ENCODE measurements at places on chromosomes 7 and 10. TPM values are rescaled to one million over a fixed set of nuclear protein-coding genes. Genes with fewer than 3 reads are reported as not detected.

DNA sequence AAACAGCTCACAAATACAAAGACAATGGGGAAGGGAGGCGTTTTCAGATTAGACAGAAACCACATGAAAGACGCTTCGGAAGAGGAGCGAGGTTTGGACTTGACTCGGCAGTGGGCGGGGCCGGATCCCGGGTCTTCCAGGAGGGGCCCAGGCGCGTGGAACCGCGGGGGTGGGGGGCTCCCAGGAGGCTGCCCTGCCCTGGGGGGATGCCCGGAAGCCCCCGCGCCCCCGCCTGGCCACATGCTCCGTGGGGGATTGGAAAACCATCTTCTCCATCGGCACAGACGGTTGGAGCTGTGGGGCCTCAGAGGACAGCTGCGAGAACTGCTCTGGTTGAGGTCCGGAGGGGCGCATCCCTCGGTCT is 186.0 kb upstream of the SHH start:
- peaks cover 17% of the 10 kb centered on the region for H3K27me3 ChIP-seq
- H3K4me3 ChIP-seq = no peak overlapping the region
- no peaks in the 10 kb centered on the region for H3K4me1 ChIP-seq
- peak; percentile 70 for DNase-seq

GRCh38 chr10:130218181-130218641 is 82.0 kb downstream of the GLRX3 start:
- no peaks in the 10 kb centered on the region for H3K27me3 ChIP-seq
- peak; percentile 49 for DNase-seq
- no peak overlapping the region for H3K4me3 ChIP-seq
- no peaks in the 10 kb centered on the region for H3K4me1 ChIP-seq
- no peak overlapping the region for H3K27ac ChIP-seq

DNA sequence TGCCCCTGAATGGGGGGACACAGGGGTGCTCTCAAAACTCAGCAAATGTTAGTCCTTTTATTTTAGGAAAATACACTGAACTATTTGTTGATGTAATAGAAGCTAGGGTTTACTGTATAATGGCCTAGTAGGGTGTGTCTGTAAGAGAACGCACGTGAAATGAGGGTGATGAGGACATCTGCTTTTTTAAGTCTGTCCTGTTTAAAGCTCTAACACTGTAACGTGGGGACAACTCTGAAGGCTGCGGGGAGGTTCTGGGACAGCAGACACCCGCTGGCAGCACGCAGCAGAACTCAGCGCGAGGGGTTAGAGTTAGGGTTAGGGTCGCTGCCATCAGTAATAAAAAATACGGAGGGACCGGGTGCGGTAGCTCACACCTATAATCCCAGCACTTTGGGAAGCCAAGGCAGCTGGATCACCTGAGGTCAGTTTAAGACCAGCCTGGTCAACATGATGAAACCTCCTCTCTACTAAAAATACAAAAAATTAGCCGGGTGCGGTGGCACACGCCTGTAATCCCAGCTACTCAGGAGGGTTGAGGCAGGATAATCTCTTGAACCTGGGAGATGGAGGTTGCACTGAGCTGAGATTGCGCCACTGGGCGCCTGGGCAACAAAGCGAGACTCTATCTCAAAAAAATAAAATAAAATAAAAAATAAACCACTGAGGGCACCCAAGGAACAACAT is 98.0 kb downstream of the CTBP2 start:
- peaks cover 94% of the 10 kb centered on the region for H3K4me1 ChIP-seq
- peak overlapping the region; percentile 35 for H3K4me3 ChIP-seq
- H3K36me3 ChIP-seq = peaks cover 8% of the 10 kb centered on the region
- no peaks in the 10 kb centered on the region for H3K27me3 ChIP-seq
- no peak for DNase-seq

DNA sequence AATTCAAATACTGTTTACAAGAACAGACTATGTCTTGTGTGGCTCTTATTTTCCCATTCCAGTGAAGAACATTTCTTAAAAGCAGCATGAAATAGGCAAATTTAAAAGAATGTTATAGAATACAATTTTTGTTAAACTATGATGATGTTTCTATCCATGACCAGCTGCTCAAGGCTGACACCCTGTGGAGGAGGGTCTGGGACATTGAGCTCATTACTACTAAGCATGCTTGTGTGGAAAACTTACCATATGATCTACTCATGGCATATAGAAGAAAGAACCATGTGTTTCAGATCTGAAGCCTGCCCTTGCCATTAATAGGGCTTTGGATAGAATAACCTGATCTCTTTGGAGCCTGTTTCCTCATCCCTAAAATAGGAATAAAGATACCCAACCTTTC is 125.0 kb downstream of the FOXP2 start:
- no peak for DNase-seq
- H3K27ac ChIP-seq = no peak overlapping the region
- no peak overlapping the region for H3K4me3 ChIP-seq
- H3K36me3 ChIP-seq = no peaks in the 10 kb centered on the region

DNA sequence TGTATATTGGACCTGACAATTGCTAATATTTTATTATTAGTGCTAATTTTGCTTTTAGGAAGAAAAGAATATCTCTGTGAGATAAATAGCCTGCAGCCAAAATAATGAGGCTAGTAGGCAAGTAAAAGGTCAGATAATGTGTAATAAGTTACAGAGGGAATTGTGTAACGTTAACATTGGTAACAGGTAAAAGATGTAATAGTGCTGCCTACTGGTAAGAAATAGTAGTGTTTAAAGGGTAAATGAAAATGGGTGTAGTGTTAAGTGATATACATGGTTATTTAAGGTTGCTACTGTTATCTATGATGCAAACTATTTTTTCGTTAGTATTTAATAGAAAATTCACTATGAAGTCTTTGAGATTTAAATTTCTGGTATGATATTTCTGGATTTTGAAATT is 9.2 kb upstream of the FOXP2 start:
- no peak overlapping the region for H3K27ac ChIP-seq
- no peak for DNase-seq
- no peaks in the 10 kb centered on the region for H3K27me3 ChIP-seq
- H3K4me3 ChIP-seq = no peak overlapping the region
- no peaks in the 10 kb centered on the region for H3K36me3 ChIP-seq

DNA sequence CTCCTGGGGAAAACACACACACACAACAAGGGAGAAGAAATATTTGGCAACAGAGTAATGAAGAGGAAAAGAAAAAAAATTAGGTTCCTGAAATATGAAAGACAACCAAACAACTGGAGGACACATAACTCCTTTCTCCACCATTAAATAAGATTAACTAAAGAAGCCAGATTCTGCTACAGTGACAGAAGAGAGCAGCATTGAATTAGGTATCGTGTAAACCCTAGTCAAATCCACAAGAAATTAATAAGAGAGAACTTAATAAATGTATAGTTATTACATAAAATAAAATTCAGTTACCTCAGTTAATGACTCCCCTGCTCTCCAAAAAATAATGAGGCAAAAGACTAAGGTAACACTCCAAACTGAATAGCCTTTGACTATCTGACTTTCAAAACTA is 306.7 kb downstream of the CRPPA start:
- no peaks in the 10 kb centered on the region for H3K4me1 ChIP-seq
- DNase-seq = no peak
- H3K36me3 ChIP-seq = peaks cover 17% of the 10 kb centered on the region
- no peaks in the 10 kb centered on the region for H3K27me3 ChIP-seq

DNA sequence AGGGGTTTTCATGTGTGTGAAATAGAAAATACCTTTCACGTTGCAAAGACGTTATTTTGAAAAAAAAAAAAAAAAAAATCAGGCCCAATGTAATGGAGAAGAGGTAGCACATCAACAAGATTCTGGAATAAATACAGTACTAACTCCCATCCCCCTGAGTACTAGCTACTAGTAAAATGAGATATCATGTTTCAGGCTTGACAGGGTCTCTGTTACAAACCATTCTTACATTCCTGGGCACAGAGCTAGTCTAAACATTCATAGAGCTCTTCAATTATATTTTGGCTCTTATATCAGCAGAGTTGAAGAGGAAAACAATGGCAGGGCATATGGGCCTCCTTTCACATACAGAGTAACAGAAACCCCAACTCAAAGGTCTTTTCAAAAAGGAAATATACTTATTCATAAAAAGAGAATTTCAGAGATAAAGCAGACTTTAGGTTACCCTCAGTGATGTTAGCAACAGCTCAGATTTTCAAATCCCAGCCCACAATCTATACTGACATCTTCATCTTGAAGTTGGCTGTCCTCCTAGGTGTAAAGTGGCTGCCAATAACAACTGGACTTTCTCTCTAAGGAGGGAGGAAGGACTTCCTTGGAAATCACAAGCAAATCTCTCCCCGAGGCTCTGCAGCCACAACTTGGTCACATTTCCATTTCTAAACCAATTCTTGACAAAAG is 18.6 kb downstream of the C7orf33 start:
- no peak overlapping the region for H3K4me3 ChIP-seq
- H3K36me3 ChIP-seq = peaks cover 2% of the 10 kb centered on the region
- peaks cover 52% of the 10 kb centered on the region for H3K27me3 ChIP-seq
- H3K27ac ChIP-seq = no peak overlapping the region
- peaks cover 13% of the 10 kb centered on the region for H3K4me1 ChIP-seq

- peaks cover 14% of the 10 kb centered on the region for H3K4me1 ChIP-seq
- DNase-seq = no peak
- no peak overlapping the region for H3K4me3 ChIP-seq
- no peak overlapping the region for H3K27ac ChIP-seq
- H3K36me3 ChIP-seq = peaks cover 4% of the 10 kb centered on the region
Measured at GRCh38 chr7:65744406-65744805, 128.5 kb upstream of the VKORC1L1 start.

DNA sequence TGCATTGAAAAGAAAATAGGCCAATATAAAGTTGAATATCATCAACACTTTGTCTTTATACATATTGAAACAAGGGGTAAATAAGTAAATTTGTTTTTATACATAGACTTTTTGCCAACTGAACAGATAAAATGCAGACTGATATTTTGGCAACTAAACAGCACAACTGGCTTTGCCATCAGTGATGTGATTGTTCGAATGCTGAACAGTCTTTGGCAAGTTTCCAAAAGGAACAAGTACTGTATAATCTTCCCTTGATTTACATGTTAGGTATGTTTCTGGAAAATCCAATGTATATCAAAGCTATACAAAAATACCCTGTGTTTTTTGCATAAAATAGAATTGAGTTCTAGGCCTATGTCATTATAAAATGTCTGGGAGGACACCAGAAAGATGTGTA is 18.2 kb upstream of the ANKRD1 start:
- no peaks in the 10 kb centered on the region for H3K36me3 ChIP-seq
- DNase-seq = no peak
- H3K4me1 ChIP-seq = peaks cover 54% of the 10 kb centered on the region
- no peaks in the 10 kb centered on the region for H3K27me3 ChIP-seq

DNA sequence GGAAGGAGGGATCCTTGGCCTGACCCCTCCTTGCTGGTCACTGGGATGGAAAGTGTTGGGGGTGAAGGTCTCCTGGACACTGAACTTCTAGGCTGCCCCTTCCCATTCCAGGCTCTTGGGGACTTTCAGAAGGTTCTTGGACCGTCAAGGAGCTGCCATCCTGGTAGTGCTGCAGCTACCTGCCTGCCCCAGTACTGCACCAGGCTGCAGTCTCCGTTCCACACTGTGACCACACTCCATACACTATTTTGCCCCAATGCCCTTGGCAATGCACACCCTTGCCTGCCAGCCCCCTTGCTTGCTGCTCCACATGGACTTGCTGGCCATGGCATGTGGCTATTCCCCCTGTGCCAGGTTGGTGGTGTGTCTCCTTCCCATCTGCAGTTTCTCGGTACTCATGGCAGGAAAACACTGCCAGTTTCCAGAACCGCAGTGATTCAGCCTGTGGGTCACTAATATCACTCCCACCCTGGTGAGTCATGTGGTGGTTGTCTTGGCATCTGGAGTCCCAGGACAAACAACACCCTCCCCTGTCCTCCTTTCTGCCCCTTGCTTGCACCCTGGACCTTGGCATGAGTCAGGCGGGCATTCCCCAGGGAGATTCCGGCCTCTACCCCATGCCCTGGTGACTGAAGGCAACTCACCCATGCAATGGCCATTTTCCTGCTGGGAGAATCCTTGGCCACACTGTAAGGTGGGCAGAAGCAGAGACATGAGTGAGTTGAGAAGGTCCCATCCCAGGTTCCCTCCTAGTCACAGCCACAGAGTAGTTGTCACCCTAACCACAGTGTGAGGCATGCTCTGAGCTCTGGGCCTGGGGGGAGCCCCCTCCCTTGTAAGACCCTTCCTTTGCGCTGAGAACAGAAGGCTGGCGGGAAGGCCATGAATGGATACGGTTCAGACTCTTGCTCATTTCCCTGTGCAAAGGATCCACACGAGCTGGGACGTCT is 32.8 kb downstream of the GOLGA7B start:
- H3K36me3 ChIP-seq = no peaks in the 10 kb centered on the region
- DNase-seq = no peak
- peaks cover 2% of the 10 kb centered on the region for H3K27me3 ChIP-seq
- H3K27ac ChIP-seq = peak overlapping the region; percentile 82

DNA sequence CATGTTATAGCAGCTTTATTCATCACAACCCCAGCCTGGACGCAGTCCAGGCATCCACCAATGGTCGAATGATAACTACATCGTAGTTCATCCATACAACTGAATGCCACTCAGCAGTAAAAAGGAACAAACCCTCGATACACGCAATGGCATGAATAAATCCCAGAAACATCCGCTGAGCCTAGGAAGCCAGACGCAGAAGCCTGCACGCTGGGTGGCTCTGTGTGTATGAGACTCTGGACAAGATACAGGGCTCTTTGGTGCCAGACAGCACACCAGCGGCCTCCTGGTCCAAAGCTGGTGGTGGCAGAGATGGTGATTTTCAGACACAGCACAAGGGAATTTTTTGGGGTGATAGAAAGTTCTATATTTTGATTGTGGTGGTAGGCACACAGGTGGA is 10.0 kb upstream of the CRYGN start:
- H3K27ac ChIP-seq = no peak overlapping the region
- H3K4me1 ChIP-seq = peaks cover 4% of the 10 kb centered on the region
- H3K36me3 ChIP-seq = no peaks in the 10 kb centered on the region

GAD2 gene
- total RNA-seq = not detected

STEAP1B gene
- total RNA-seq = 4.2 TPM

OR6V1 gene
- total RNA-seq = not detected

SLC26A3 gene
- not detected for total RNA-seq

CPVL gene
- 4.9 TPM for total RNA-seq

Data from chondrocyte (in vitro differentiated cells).